ENCODE measurements at places on chromosomes 7 and 10.

DNA sequence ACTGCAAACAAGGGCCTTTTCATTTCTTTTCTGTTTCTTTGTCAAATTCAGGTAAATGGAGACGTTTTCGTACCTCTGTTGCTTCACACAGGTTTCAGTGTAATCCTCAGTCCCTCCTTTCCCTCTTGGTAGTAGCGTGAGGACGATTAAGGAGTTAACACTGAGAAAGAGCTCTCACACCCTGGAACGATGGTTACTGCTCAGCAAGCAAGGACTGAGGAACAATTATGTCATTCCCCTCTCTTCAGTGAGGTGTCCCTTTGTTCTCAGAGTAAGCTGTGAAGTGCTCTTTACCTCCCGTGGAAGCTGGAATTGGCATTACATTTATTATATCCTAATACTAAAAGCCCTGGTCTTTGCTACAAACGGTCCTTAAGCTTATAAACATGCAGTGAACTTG lies 95.9 kb downstream of the FANK1 start:
- DNase-seq = no peak

DNA sequence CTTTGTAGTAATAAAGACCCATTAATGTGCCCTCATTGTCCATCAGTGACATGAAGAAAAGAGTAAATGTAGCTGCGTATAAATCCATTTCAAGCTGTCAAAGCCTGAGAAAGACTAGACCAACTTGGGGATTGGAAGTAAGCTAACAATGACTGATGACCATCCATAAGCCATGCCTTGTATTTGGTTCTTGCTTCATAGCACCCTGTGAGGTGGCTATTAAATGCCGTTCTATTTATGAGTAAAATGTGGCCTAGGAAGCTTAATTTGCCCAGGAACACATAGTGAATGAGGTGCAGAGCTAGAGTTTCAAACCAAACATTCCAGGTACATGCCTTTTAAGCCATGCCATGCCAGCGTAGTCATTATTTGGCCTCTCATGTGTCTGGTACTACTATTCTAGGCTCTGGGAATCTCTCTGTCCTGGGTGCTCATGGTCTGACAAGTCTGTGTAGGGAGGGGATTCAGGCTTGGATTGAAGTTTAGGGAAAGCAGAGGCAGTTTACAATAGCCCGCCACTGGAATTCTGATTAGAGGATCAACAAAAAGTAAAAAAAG lies 92.1 kb downstream of the ZNF277 start:
- DNase-seq = no peak

DNA sequence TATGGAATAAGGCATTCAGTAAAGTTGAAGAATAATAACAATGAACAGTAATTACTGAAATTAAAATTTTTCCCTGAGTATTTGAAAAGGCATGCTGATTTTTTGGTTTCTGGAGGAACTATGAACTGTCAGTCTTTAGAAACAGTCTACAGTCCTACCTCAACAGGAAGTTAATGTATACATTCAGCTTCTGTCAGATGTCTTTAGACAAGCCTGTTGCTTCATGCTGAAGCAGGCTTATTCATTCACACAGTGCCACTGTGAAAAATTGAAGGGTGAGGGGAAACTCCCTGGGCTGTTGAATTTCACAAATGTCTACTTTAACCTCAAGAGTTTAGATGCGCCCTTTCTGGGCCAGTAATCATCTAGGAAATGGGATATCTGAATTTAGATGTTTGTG lies 3.5 kb downstream of the NRF1 start:
- DNase-seq = no peak

- DNase-seq = no peak
Measured at GRCh38 chr7:138257459-138258196, 181.4 kb downstream of the AKR1D1 start.

- DNase-seq = no peak
Measured at GRCh38 chr10:65786279-65786678, 1139.6 kb upstream of the LRRTM3 start.

GRCh38 chr7:139189357-139189756 lies 41.7 kb upstream of the UBN2 start:
- DNase-seq = no peak

GRCh38 chr10:100977436-100977835 lies 8.1 kb downstream of the SEMA4G start:
- no peak for DNase-seq

DNA sequence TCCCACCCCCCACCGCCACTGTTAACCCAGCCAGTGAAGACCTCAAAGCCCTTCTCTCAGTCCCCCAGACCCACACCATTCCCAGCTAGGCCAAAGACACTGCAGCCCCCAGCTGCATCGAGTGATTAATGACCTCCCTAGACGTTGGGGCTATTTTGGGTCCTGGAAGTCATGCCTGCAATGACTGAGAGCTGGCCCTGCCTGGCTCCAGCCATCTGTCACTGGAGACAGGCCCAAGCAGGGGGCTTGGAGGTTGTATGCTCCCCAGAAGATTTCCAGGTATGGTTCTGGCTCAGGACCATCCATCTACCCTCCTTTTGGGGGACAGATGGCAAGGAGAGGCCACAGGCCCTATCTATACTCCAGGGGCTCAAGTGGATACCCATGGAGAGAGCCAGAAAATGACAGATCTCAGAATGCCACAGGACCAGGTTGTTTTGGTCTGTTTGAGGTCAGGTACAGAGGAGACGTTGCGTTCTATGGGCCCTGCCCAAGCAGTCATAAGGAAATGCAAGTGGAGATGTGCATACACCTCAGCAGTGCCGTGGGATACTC lies 5.1 kb downstream of the KCNIP2 start:
- DNase-seq = no peak

- DNase-seq = no peak
Measured at GRCh38 chr7:29547421-29547820, 16.2 kb upstream of the PRR15 start.

DNA sequence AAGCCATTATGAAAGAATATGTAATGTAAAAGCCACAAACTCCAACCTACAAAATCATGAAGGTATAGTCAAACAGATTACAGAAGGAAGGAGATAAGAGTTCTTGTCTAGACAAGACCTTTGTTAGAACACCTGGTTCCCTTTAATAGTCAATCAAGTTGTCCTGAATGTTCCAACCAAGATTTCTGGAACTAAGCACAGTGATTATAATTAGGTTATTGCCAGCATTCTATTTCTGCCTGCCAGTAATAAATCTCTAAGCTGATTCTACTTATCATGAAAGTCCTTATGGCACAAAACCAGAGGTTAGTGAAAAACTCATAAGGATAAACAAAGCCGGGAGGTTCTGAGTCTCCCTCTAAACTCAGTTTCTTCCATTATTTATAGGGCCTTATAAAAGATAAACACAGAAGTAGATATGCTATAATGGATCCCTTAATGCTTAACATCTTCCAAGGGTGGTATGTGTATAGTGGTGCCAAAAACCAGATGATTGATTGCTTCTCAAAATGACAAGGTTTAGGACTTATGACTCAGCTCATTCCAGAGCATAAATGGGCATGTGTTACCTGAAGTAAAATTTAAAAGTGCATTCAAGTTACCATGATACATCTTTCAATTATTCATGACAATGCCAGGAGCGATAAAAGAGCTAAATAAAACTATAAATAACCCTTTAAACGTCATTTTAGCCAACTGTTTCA lies 237.2 kb downstream of the CSTF2T start:
- DNase-seq = no peak

GRCh38 chr7:7938471-7938870 lies 30.1 kb upstream of the GLCCI1 start:
- DNase-seq = no peak

- DNase-seq = no peak
Measured at GRCh38 chr10:104804880-104805279, 163.8 kb downstream of the SORCS3 start.

DNA sequence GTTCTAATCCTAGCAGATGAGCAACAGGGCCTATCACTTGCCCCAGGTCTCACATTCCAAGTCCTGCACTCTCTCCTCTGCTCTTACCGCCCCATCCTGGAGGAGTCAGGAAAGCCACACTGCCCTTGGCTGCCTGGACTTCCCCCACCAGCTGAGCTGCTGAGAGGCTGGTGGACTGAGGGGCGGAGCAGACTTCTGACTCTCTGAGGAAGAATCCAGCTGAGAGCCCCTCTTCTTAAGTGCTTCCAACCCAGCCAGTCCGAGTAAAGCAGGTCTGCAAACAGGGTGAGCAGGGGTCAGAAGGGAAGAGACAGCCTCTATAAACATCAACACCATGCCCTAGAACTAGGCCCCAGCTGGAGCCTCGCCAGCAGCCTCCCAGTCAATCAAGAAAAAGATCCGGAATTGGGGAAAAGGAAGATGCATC lies 92.4 kb upstream of the TMEM72 start:
- no peak for DNase-seq

DNA sequence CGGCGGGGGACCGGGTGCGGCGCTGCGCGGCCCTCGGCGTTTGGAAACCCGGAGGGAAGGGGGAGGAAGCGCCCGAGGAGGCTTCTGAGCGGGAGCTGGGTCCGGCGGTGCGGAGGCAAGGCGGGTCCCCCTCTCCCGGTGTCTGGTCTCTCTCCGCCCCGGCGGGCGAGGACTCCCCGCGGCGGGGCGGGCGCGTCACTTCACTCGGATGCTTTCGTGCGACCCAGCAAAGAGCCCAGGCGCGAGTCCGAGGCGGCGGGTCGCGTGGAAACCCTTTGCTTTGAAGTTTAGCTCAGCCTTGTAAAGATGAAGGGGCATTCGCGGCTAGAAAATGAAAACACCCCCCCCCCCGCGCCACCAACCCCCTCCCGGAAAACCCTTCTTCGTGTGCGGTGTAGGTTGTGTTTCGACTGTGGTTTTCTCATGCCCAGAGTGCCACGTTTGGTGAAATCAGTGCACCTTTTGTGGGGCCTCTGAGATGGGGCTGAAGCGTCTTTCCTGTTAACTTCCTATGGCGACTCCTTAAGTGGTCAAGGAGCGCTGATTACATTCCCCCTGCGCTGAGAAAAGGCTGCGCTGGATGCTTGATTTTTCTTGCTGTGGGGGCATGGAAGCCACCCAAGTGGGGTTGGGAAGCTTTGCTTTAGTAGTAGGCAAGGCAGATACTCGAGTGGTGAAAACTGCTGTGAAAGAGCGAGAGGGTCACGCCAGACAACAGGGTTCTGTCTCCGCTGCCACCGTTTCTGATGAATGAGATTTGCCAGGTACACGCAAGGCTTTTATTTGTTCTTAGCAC lies 876 bp downstream of the GNAI1 start:
- DNase-seq = no peak

- no peak for DNase-seq
Measured at GRCh38 chr10:7300384-7300971, 110.4 kb downstream of the SFMBT2 start.

DNA sequence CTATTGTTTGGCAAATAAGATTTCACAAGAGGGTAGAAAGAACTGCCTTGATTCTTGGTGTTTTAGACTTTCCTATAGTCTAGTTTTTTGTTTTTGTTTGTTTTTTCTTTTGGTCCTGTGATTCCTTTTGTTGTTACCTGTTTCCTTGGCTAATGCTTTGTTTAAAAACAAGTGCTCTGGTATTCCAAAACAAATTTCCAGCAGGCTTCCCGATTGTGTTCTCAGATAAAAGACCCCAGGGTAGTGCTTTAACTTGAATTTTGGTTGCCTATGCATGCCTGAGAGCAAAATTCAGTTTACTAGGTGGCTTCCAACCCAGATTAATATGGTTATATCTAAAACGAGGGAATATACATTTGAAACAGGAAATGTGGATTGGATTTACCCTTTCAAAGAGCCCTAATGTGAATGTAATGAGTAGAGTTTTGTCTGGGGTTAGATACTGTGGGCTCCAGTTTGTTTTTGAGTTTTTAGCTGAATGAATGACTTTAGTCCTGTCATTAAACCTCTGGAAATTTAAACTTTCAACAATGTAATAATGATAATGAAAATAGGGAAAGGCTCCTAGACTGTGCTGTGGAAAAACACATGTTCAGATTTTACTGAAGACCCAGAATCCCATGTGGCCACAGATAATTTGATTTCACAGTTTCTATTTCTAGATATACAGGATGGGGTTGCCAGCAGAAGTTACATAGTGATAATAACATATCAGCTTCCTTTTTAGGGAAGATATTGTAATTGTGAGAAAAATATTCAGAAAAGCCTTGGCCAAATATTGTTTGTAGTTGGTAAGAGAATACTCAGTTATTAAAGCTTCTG lies 23.9 kb downstream of the AUTS2 start:
- no peak for DNase-seq

GRCh38 chr7:86991771-86992191 lies 67.7 kb downstream of the ELAPOR2 start:
- no peak for DNase-seq

- DNase-seq = no peak
Measured at GRCh38 chr10:57979491-57979890, 288.2 kb downstream of the IPMK start.

DNA sequence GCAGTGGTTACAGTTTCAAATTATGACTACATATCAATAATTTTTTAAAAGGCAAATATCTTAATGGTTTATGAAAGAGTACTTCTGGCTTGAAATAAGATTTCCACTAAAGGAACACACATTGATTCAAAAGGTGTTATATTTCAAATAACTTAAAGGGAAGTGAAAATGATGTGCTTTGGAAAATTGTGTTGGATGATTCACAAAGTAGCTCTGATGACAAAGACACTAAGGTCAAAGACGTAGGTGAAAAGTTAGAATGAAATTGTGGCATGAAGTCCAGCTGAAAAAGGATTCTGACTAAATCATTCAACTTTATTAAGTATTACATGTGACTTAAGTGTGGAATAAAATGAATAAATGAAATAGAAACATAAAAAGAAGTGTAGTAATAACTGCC lies 20.8 kb upstream of the OR2A5 start:
- no peak for DNase-seq

- no peak for DNase-seq
Measured at GRCh38 chr7:37683246-37684120, at the start of gene GPR141. Gene GPR141 (plus strand): TSS chr7:37683766. CDS start chr7:37740394, 56,628 bp downstream.

GRCh38 chr7:18064242-18064838 lies 36.7 kb upstream of the PRPS1L1 start:
- DNase-seq = no peak

GRCh38 chr7:90178679-90179278 lies 24.5 kb downstream of the STEAP1 start:
- no peak for DNase-seq

DNA sequence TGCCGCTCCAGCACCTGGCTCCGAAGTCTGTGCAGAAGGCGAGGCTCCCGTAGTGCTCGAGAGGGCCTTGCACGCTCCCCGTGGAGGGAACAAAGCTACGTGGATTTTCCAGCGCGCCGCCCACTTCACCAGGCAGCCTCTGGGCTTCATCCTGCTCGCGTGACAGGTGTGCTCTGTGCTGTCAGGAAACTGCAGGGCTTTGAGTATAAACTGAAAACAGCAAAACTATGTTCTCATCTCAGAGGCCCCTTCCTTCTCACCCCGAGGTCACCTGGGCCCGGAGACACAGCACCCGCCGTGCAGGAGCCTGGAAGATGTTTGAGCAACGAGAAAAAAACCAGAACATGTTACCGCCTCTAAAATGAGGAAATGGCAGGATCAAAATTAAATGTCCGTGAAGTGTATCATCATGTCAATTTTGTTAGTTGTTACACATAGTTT lies 17.6 kb upstream of the GPR146 start:
- DNase-seq = no peak

DNA sequence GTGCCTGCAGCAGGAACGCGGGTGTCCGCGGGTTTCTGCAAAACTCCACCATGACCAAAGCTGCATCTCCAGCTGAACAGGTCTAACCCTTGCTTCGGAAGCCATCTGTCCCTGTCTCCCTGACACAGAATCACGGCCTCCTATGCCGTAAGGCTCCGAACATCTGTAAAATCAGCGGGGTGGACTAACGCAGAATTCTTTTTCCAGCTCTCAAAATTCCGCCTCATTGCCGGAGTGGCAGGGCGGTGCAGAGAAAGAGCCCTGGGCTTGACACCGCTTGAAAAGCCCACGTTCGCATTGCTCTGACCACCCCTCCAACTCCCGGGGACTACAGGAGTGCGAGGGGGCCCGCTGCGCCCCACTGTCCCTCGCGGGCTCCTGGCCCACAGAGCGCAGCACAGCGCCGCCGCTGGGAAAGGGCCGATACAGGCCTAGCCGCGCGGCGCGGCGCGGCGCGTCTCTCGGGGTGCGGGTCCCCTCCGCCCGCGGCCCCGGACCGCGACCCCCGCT lies 409 bp downstream of the DNMBP start:
- DNase-seq = no peak

Data from breast epithelium (tissue), 4 donors.